ENCODE measurements at places on chromosomes 1 and 21.

DNA sequence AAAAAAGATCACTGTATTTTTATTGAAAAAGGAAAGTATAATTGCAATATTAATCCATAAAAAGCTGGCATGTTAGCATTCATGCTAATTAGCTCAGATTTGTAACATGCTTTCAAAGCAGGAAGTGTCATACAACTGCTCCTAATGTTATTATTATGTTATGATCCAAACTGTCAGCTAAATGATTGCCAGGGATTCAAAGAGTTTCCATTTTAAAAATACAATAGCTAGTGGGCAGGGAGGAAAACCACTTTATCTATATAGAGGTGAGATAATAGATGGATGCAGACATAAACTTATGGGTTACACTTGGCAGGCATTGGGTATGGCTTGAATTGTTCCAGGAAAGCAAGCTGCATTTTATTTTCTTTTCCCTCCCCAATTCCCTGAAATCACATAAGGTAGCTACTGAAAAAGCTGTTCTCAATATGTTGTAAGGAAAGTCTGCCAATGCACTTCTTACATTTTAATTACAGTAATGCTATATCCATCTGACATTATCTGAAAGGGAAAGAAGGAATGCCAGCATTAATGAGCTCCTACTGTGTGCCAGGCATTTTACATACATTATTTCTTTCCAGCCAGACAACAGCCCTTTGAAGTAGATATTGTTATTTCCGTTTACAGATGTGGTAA, 9.8 kb upstream of the MYSM1 start:
- no peak for DNase-seq

GRCh38 chr1:53981220-53981619, 35.1 kb downstream of the LRRC42 start:
- DNase-seq = no peak

DNA sequence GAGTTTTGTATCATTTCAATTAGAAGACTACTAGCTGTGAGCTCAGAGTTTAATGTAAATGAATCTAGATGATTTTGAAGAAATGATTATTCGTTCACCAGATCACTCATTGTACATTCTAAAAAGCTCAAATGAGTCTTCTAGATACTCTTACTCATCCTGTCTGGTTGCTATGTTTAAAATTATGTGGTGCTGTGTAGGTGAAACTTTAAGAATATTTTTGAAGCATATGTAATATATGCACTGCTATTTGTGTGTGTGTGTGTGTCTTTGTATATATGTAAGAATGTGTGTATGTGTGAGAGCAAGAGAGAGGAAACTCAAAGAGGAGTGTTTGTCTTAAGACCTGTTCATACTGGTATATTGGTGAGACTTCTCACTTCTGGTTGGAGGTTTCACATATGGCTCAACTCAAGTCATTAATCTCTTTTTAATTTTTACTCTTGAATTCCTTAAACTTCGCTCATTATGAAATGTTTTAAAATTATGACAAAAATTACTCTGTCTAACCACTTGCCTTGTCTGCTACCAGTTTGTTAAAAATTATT, 8.6 kb upstream of the C1orf105 start:
- no peak for DNase-seq

GRCh38 chr1:173893611-173894010, 23.5 kb downstream of the SERPINC1 start:
- no peak for DNase-seq

- peak; percentile 34 for DNase-seq
Measured at GRCh38 chr1:48205522-48205921, 17.0 kb upstream of the SLC5A9 start.

DNA sequence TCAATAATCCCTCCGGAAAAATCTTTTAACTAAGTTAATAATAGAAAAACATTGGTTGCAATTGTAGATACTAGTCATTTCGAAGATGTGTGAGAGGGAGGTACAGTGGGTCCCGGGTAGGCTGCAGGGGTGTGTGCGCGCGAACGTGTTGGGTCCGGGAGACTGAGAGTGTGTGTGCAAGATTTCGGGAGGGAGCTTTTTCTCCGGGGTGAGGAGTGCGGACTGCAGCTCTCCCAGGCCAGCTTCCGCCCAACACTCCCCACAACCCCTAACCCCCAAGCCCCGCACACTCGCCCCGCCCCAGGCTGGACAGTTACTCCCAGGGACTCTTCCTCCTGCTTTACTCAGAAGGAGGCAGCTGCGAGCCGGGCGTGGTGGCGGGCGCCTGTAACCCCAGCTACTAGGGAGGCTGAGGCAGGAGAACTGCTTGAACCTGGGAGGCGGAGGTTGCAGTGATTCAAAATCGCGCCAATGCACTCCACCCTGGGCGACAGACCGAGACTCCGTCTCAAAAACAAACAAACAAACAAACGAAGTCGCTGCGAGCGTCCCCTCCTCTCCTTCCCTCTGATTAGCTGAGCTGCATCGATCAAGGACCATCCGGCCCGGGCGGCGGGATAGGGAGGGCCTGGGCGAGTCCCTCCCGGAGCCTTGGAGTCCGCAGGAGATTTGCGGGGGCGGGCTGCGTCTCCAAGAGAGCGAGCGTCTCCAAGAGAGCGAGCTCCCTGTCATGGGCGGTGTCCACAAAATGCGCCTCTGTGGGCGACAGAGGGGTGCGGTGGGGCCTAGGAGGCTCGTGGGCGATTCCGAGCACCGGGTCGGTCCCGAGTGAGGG, 28.3 kb upstream of the PPM1J start:
- DNase-seq = no peak

- no peak for DNase-seq
Measured at GRCh38 chr21:39381009-39381408, 32.1 kb upstream of the HMGN1 start.

DNA sequence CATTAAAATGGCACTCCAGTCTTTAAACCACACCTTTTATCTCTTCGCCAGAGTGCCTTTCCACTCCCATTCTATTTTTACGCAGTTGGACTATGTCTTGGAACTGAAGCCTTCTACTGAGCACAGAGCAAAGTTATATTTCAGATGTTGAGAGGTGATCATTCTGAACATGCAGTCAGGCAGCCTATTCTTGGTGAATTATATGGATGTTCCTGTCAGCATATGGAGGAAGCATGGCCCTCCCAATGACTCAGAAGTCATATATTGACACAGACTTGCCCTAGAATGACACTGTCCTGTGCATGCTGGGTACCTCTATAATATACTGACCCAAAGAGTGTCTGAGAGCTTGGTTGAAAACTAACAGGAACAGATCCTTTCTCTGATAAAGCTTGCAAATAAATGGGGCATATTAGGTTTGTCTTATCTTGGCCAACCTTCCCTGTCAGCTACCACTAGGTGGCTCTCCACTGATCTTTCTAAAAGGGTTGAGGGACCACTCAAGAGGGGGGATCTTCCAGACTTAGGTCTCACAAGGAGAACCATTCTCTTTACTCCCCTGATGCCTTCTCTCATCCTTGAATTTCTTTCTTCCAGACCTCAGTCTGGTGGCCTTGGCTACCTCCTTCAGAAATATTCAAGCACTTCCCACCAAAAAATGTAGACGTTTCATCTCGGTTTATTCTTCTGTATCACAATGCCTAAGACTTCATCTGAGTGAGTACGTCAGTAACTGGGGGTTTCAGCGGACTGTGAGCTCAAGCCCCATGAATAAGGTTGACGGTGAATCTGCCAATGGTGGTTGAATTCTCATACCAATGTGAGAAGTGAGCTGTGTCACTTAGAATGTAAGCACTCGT, 11.8 kb upstream of the ALG14 start:
- DNase-seq = no peak

GRCh38 chr1:10001016-10001665, 4.1 kb downstream of the RBP7 start:
- no peak for DNase-seq

GRCh38 chr1:230507666-230508402, 81.7 kb upstream of the PGBD5 start:
- DNase-seq = peak; percentile 72

GRCh38 chr1:58814251-58815068, 30.6 kb upstream of the JUN start:
- no peak for DNase-seq

- DNase-seq = no peak
Measured at GRCh38 chr1:24283326-24284155, 35.6 kb upstream of the GRHL3 start.

DNA sequence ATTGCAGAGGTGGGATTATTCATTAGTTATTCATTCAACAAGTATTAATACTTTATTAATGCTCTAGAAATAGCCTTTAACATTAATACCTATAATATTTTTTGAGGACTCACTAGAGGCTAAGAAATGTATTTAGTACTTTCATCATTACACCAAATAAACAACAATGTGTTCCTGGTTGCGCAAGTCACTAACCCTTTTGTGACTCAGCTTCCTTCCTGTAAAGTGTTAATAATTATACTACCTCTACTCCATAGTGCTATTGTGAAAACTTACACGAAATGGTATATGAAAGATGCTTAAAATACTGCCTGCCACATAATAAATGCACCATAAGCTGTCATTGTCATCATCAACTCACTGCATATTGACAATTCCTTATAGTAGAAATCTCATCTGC, 431.0 kb downstream of the DPYD start:
- DNase-seq = no peak

DNA sequence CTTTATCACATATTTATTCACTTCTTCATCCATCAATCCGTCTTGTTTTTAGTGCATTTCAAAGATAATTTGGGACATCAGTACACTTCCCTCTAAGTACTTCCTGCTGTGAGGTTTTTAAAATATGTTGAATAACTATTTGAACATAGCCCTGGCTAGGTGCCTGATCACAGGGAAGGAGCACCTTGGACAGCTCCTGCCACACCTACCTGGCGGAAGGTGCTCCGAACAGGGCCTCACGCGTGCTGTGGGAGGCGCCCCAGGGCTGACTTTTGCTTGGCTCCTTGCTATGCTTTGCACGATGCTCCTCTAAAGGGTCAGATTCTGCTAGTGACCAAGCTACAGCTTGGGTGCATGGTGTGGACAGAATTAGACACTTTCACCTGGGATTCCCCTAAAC, 4.9 kb upstream of the ATXN7L2 start:
- no peak for DNase-seq

DNA sequence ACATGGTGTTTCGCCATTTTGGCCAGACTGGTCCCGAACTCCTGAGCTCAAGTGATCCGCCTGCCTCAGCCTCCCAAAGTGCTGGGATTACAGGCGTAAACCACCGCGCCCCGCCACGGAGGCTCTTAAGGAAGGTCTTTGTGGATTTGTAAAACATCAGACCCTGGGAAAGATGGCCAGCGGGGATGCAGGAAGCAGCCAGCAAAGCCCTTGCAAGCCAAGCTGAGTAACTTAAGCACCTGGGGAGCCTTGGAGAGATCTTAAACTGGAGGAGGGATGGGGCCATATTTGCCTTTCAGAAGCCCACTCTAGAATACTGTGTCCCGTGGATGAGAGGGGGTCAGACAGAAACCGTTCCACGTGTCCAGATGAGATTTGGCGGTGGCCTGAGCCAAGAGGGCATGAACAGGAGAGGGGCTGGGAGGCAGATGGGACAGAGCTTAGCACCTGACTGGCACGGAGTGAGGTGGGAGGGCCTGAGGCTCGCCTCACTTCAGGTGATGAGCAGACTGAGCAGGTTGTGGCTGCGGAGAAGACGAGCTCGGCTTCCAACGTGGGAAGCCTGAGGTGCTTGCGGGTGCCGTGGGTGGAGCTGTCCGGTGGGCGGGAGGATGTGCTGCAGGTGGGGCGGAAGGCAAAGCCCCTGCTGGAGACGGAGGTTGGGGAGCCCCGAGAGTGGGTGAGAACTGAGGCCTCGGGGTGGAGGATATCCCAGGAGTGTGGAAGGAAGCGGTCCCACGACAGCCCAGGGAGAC, 11.7 kb downstream of the C1orf216 start:
- no peak for DNase-seq

GRCh38 chr1:58390091-58390490, 156.4 kb downstream of the OMA1 start:
- DNase-seq = no peak

GRCh38 chr1:114003431-114003830, 24.2 kb downstream of the OLFML3 start:
- DNase-seq = no peak
